Activated CD4-positive, CD25-positive, alpha-beta regulatory T cell treated with anti-CD3 and anti-CD28 coated beads, Interleukin-2, amount 50 U/mL, for 24 hours (primary cell): ENCODE measurements at places on chromosomes 6 and 20.

DNA sequence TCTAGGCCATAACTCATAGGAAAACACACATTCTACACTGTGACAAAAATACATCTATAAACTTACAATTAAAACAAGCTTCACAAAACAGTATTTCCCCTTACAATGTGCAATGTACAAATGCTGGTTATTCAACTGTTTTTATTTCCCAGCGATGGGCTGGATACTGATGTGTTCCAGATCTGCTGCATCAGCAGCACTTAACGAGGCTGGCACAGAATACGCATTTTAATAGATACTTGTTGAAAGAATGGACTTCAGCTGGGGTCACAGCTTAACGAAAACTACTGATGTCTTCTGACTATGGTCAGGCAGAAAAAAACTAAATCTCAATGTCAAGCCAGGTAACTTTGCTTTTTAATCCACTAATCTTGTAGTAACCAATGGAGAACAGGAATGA, 70.9 kb downstream of the B4GALT5 start:
- ATAC-seq: no peak

GRCh38 chr6:111173341-111173740, 86.0 kb downstream of the SLC16A10 start:
- ATAC-seq: no peak

DNA sequence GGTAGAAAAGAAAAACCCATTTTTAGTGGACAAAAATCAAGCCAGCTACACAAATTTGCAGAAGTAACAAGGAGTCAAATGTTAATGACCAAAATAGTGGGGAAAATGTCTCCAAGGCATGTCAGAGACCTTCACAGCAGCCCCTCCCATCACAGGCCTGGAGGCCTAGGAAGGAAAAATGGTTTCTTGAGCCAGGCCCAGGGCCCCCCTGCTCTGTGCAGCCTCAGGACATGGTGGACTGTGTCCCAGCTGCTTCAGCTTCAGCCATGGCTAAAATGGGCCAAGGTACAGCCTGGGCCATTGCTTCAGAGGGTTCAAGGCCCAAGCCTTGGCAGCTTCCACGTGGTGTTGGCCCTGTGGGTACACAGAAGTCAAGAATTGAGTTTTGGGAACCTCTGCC, 82.5 kb upstream of the CLVS2 start:
- ATAC-seq: no peak

- no peak for ATAC-seq
Measured at GRCh38 chr6:139600343-139600742, 225.9 kb upstream of the CITED2 start.

DNA sequence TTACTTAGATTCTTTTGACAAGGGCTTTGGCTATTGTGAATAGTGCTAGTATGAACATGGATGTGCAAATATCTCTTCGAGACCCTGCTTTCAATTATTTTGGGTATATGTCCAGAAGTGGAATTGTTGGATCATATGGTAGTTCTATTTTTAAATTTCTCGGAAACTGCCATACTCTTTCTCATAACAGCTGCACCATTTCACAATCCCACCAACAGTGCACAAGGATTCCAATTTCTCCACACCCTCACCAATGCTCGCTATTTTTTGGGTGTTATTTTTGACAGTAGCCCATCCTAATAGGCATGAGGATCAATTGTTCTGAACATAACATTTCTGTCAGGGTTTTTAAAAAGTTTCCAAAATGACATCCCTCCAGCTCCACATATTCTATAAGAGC, 69.2 kb upstream of the ESR1 start:
- ATAC-seq: no peak

- no peak for ATAC-seq
Measured at GRCh38 chr6:139857143-139857542, 482.7 kb upstream of the CITED2 start.

DNA sequence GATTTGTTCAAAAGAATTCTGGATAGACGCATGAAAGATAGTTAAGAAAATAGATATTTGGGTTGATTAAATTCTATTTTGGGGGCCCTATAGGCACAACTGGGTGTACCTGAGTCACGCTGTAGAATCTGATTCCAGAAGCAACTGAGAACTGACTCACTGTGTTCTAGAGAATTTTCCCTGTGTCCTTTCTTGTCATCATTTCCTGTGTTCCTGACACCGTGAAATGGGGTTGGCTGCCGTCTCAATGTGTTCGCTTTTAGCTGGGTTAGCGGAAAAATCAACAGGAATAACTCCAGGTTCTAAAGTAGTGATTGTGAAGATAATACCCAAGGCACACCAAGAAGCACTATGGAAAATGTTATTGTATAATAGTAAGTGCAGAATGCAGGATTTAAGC, 5.0 kb downstream of the GCNT2 start:
- no peak for ATAC-seq

GRCh38 chr20:50277064-50277415, 86.4 kb downstream of the CEBPB start:
- ATAC-seq: no peak

- no peak for ATAC-seq
Measured at GRCh38 chr20:56409521-56409920, 2.5 kb upstream of the CASS4 start.

DNA sequence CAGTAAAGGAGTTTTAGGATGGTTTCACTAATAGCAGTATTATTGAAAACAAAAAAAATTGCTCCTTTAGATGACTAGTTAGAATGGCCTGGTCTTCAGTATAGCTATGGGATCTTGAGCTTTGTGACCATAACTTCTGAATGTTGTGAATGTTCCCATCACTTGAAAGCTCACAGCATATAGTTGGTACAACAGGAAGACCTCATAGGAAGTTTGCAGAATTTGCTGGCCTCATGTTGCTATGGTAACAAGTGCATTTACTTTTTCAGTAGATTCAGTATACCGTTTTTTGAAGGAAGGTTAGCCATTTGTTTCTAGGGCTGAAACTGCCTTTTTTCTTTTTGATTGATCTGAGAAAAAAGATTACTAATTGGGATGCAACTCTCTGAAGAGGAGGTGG, 8.3 kb downstream of the PHF3 start:
- no peak for ATAC-seq

DNA sequence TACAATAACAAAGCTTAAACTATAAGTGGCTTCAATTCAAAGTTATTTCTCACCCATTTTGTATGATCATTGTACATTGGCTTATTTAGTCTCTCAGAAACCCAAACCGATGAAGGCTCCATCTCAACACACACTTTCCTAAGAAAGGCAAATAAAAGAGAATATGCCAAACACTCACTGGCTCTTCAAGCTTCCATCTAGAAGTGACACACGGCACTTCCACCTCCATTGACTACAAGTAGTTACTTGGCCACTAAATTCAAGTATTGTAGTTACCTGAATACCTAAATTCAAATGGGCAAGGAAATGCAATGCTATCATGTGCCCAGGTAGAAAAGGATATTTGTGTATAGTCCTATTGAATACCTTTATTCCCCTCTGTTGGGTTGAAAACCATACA, 170.6 kb downstream of the OGFRL1 start:
- no peak for ATAC-seq

GRCh38 chr6:117481278-117481925, 1.1 kb upstream of the DCBLD1 start:
- ATAC-seq: no peak

DNA sequence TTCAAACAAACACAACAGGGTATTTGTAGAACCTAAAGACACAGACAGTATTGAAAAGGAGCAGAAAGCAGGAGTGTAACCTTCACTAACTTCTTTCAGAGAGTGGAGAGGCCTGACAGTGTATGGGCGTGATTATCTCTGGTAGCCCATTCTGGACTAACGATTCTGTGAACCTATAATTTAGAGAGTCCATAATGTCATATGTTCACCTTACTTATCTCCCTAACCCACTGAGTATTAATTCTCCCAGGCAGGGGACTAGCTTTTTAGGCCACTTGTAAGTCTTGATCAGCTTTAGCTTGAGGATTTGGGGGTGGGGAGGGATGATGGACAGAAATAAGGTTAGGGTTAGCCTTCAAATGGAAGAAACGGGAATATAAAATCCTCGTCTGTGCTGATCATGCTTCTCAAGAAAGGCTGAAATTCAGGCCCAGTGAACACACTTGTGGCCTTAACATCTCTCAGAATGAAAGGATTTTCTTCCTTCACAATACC, 2.8 kb upstream of the PARD6B start:
- ATAC-seq: no peak

DNA sequence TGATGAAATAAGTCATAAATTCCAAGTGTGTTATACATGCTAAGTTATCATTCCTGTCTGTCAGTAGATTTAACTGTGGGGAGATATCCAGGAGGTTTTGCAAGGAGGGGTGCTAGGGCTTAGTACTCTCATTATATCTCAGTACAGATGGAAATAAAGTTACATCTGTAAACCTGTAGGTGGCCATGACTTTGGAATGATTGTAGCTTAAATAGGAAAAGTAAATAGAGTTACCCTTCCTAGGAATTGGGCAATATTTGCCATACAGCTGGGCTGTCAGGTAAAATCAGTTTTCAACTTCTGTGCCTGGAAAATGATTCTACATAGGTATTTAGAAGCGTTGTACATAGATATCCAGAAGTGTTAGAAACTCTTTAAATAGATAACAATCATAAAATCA, 19.8 kb upstream of the TGM3 start:
- no peak for ATAC-seq

DNA sequence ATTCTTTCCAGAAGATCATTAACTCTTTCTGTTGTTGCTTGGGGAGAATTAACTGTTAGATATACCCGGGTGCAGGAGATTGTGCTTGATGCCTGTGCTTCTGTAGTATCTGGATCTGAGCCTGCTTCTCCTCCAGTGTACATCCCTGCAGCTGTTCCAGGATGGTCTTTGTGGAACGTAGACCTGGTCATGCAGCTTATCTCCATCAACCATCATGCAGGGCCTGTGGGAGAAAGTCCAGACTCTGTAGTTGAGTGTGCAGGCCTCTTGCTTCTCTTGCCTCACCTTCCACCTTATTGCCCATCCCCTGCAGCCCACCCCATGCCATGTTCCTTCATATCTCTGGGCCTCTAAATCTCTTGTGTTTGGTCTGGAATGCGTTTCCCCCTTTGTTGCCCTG, 75.3 kb upstream of the VSTM2L start:
- ATAC-seq: no peak

- ATAC-seq: no peak
Measured at GRCh38 chr20:53258741-53259140, 286.6 kb downstream of the TSHZ2 start.
